GM13976 (cell line): ENCODE measurements at places on chromosomes 5 and 9.
A peak's percentile ranks its signal among the peaks of the same experiment; 100 is the strongest.

DNA sequence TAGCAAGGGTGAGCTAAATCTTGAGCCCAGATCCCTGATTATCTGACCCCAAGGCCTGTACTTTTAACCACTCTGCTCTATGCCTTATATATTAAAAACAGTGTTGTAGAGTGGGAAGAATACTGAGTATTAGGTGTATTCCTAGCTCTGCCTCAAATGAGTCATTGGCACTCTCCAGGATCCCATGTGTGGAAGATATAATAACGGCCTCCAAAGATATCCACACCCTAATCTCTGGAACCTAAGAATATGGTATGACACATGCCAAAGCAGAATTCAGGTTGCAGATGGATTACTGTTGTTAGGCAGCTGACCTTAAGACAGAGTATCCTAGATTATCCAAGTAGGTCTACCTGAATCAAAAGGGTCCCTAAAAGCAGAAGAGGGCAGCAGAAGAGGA, 110.8 kb downstream of the ADRB2 start:
- no peak for DNase-seq

- DNase-seq, result no peak
Observed at GRCh38 chr9:125277411-125277810, 15.8 kb downstream of the GAPVD1 start.

DNA sequence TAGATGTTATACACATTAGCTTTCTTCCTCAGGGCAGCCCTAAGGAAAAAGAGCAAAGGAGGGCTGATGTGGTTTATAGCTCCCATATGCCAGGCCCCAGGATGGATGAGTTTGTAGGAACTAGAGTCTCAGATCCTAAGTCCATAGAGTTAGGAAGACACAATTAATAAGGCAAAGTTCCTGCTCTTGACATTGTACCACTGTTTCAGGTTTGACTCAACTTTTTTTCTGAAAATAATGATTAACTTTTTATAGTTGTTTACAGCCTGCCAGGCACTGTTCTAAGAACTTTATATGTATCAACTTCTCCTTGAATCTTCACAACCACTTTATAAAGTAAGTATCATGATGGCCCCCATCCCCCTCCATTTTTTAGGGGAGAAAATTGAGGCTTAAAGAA, 339.5 kb downstream of the PDE4D start:
- no peak for DNase-seq

GRCh38 chr5:152560512-152561137, 155.5 kb upstream of the NMUR2 start:
- DNase-seq, result peak; percentile 22

DNA sequence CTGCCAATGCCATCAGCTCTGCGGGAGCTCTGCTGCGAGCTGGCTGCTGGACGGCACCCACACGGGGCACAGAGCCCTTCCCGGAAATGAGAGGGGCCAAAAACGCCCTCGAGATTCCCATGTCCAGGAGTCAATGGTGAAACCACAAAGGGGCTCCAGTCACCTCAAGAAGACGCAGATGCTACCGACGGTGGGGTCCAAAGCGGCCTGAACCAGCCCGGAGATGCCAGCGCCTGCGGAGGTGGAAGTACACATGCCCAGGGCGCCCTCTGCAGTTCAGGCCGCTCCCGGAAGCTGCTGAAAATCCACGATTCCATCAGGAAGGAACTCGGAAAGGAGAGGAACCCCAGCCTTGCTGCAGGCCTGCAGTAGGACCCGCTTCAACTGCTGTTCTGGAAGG, 82.4 kb upstream of the SELENOP start:
- no peak for DNase-seq
